Germinal center (tissue), 1 donor: ENCODE measurements at places on chromosomes 6 and 20.

DNA sequence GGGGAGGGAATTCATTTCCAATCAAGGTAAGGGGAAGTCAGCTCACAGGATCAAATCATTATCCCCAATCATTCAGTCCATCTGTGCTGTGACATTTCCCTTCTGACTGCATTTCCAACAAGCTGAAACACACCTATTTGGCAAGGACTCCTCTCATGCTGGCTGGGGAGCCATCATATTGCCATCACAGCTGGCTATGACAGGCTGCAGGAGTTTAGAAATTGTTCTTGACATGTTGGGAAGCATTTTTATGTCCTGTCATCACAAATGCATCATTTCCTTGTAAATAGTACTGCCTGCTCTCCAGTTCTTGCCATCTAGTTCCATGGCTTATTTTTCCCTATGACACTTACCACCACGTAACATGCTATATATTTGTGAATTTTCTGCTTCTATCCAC lies 113.9 kb upstream of the TMEM170B start:
- DNase-seq = no peak

GRCh38 chr6:56655249-56655648 lies 12.6 kb upstream of the DST start:
- no peak for DNase-seq

GRCh38 chr6:154736618-154737259 lies 3.5 kb downstream of the SCAF8 start:
- no peak for DNase-seq

DNA sequence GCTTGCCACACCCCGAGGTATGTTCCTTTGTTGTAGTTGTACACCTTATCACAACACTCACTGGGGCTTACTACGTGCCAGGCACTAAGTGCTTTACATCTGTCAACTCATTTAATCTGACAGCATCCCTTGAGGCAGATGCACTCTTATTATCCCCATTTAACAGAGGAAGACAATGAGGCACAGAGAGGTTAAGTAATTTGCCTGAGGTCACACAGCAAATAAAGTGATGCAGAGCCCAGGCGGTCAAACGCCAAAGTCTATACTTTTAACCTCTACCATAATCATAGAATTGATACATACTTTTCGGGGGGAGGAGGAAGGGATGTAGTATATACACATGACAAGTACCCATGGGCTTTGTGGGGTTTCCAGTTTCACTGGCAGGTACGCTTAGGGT lies 37.7 kb downstream of the MDFI start:
- no peak for DNase-seq

DNA sequence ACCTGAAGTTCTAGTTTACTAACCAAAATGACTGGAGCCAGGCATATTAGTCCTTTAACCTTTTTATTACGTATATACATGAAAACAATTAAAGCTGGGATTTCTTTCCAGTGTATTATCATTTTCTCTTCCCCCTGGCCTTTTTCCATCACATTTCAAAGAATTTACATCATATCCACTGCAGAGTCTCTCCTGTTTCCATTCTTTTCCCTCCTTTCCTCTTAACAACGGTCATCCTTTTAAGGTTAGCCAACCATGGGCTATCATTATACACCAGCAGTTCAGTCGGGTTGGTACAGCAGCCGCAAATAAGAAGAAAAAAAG lies 104.6 kb downstream of the TFAP2A start:
- no peak for DNase-seq

DNA sequence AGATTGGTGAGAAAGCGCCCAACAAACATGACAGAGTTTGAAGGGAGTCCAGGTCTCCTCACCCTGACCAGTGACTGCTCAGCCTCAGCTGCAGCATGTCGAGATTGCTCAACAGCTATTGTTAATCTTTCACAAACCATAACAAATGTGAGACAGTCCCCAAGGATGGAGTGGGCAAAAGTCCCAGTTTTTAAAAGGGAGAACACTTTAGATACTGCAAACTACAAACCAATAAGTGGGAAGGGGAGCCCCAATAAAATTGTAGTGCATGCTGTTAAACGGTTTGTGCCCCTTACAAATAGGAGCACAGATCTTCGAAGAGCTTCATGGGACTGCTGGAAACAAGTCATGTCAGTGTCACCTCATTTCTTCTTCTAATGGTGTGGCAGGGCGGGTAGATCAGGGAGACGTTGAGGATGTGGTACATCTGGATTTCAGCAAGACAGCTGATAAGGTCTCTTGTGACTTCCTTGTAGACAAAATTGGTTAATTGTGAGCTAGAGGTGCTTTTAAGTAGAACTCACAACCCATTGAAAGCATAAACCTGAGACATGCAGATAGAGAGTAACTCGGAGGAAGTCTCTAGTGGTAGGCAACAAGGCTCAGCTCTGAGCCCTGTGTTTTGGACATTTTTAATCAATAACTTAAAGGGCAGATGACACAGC lies 134.0 kb upstream of the ARMC2 start:
- DNase-seq = no peak

GRCh38 chr6:100468016-100468622 lies 3.4 kb upstream of the SIM1 start:
- DNase-seq = no peak

- DNase-seq = no peak
These were observed 12.2 kb downstream of the TGIF2 start for GRCh38 chr20:36585410-36586125.

DNA sequence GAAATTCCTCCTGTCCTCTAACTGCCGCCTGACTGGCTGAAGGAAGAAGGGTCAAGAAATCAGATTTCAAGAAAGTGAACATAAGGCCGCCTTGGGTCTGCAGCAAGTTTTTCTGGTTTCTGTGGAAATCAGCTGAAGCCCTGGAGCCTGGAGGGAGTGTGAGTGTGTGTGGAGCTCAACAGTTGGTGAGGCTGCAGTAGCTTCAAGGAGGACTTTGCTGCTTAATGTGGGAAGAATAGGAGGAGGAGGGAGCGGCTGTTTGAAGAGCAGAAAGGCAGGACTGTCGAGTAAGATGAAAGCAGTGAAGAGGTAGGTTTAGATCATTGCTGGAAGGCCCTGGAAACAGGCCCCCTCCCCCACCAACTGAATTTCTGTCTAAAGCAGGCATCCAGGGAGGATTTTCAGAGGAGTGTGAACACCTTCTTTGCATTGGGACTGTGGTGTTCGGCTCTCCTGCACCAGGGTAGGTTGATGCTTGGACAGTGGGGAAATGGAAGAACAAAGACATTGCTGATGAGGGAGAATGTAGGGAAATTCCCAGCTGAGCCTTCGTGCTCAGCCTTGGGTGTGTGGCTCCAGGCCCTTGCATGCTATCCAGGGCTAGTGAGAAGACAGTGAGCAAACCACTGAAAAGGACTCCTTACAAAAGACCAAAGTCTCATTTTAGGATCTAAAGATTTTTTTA lies 79.5 kb upstream of the VSTM2L start:
- DNase-seq = no peak

DNA sequence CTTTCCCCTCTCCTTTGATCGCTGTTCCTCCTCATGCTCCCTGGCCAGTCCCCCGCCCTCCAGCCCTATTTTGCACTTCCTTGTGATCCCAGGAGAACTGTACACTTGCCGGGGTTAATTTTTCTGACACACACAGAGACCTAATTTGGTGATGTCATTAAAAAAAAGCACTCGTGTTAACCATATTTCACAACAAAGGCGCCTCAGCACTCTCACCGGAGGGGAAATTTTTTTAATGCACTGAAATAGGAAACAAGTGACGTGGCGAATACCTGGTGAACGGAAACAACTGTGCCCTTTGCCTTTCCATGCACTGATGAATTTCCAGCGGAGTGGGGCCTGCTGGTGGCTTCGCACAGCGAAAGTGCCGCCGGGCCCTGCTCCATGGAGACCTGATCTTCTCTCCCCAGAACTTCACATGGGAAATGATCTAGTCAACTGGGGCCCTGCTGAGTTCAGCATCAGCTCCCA lies 53.9 kb upstream of the TAGAP start:
- DNase-seq = peak; percentile 74

GRCh38 chr20:44264287-44264686 lies 17.2 kb downstream of the GDAP1L1 start:
- DNase-seq = no peak

GRCh38 chr6:11272491-11273192 lies 40.2 kb upstream of the NEDD9 start:
- DNase-seq = no peak

DNA sequence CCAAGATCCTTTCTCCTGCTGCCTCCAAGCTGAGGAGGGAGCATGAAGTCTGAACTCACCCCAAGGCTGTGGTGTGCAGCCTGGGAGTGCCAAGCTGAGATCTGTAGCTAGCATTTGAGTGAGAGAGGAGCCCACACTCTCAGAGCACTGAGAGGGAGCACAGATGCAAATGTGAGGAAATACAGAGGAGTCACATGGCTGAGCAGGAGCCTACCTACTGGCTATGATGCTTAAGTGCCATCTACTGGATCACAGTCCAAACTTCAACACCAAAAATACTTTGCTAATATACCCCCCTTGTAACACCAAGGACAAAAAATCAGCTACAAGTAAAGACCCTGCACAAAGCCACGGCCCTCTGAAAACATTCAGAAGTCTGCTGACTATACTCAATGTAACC lies 94.4 kb upstream of the IMPG1 start:
- DNase-seq = no peak

DNA sequence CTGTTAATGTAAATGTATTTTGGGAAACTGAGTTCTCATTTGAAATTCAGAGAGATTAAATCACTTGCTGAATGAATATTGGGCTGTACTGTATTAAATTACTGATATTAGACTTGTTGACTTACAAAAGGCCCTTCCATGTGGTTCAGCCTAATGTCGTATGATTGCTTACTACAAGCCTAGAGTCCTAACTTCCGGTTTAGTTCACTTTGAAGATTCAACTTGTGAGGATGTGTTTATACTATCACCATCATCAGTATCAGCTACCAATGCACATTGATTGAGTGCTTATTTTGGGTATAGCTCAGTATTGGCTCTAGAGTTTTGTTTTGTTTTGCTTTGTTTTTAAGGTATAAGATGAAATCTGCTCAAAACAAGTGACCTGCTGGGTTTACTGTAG lies 48.3 kb downstream of the FAM217A start:
- no peak for DNase-seq

GRCh38 chr6:119102901-119103300 lies 24.4 kb upstream of the FAM184A start:
- DNase-seq = no peak

GRCh38 chr20:13984211-13984610 lies 6.2 kb downstream of the SEL1L2 start:
- DNase-seq = no peak

GRCh38 chr20:24755411-24755922 lies 193.6 kb upstream of the CST7 start:
- DNase-seq = no peak

DNA sequence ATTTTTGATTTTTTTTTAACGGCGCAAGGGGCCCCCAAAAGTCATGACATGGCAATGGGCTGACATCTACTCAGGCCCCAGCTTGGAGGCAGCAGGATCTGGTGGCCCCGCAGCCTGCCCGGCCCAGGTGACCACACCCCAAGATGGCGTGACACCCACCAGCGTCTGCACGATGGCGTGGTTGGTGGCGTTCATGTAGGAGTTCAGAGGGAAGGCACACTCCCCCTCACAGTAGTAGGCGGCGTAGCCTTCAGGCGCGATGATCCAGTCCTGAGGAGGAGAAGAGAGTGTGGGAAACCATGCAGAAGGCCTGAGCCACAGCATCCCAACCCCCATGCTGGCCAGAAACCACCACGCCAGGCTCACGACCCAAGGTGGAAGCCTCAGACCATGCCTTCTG lies 93.4 kb downstream of the BMP7 start:
- no peak for DNase-seq

- DNase-seq = peak; percentile 40
These were observed 86.3 kb upstream of the PROKR2 start for GRCh38 chr20:5402903-5403531.

GRCh38 chr6:36289281-36289878 lies 19.5 kb downstream of the PNPLA1 start:
- no peak for DNase-seq

DNA sequence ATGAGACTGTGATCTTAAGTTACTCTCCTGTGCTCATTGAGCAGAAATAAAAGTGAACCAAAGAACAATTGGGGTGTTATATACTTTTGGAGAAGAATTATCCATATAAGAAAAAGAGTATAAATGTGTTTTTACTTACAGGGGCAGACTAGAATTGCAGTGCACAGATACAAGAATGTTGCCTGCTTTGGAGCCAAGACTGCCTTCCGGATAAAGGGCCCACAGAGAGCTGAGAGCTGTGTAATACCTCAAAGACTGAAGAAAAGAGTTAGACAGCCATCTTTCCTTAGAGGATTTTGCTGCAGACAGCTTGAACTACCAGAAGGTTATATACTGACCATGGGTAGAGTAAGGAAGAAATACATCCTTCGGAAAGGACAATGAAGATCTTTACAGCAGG lies 1235.5 kb upstream of the CITED2 start:
- no peak for DNase-seq

DNA sequence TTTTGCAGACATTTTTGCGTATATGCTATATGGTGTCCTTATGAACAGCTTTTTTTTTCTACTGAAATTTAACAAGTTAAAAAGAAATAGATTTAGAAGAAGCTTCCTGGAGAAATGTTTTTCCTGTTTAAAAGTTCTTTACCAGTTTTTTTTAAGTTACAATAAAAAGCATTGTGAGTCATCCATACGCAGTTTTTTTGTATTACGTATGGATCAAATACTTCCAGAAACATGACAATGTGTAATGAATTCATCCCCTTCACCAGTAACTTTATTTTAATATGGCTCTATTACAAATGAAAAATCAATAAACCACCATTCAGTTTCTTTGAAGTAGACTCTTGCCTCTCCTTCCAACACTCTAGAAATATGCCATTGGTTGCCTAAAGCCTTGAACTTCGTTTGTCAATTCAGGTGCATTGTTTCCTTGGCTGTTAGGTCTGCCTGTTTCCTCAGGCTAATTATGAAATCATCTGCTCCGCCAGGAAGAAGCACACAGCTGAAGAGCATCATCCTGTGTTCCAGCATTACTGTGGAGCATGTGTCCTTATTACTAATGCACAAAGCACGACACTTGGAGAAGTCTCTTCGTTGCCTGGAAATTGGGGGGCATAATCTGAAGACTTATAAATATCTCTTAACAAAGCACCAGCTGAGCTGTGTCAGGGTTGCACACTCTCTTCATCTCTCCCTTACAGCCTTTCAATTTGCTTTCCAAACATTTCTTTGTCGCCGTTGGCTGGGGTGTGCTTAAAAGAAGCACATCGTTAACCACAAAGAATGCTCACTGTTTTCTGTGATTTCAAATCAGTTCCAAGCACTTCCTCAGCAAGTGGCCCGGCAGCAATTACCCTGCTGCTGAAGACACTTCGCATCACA lies 9.6 kb downstream of the MOXD1 start:
- DNase-seq = no peak

DNA sequence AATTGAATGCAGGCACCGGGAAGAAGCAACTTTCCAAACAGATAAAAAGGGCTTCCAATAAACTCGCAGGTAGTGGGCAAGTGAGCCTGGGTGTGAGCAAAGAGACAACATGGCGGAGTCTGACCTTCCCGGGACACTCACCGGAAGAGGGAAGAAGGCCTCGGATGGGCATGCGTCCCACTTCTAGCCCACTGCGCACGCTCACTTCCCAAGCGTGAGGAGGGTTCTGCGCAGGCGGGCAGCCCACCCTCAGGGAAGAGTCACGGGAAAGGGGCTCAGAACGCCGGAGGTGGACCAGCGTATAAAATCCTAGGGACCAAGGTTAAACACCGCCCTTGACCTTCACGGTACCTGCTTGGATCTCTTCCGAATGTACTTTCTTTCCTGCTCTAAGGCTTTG lies 95.5 kb upstream of the AFDN start:
- no peak for DNase-seq

- no peak for DNase-seq
These were observed 261.5 kb downstream of the EYA4 start for GRCh38 chr6:133502441-133503335.

- DNase-seq = no peak
These were observed 11.4 kb downstream of the SENP6 start for GRCh38 chr6:75613056-75613501.
